ENCODE measurements at places on chromosomes 6 and 20.

- no peak for DNase-seq
Measured at GRCh38 chr6:161890133-161890831, 616.4 kb upstream of the AGPAT4 start.

GRCh38 chr20:11891776-11892545 is 25.7 kb upstream of the BTBD3 start:
- DNase-seq: no peak

GRCh38 chr20:41428285-41428684 is 61.7 kb upstream of the EMILIN3 start:
- DNase-seq: no peak

DNA sequence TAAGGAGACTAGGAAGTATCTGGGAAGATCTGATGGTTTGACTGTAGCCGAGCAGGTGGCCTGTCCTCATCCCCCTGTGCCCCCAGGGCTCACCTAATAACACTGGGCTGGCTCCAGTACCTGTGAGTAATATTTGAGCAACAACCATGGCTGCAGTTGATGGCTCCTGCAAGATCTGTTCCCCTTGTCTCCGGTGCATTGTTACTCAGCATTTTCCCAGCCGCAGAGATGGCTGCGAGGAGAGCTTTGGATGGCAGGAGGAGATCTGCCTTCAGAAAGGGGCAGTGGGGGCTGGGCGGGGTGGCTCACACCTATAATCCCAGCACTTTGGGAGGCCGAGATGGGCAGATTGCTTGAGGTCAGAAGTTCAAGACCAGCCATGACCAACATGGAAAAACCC is 39.3 kb downstream of the PTK7 start:
- no peak for DNase-seq

GRCh38 chr6:128632131-128632530 is 111.7 kb upstream of the PTPRK start:
- DNase-seq: no peak

DNA sequence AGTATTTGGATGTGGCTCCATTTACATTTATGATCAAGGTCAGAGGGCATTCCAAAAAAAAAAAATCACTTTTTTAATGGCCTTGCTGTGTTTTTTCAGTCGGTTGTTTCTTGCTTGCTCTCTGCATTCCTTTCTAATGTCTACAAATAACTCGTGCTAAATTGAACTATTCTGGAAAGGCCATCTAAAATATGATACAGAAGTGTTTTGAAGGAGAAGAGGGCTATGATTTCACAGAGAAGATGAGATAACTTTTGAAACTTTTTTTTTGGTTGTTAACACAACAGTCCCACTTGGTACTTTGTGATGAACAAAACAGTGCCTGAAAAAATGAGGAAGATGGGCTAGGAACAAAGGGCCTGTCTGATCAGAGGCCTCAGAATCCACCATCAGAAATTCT is 156.1 kb upstream of the SMLR1 start:
- no peak for DNase-seq

GRCh38 chr20:31833130-31833930 is 12.1 kb downstream of the FOXS1 start:
- DNase-seq: peak; percentile 47

- no peak for DNase-seq
Measured at GRCh38 chr6:118761645-118762044, 110.3 kb upstream of the CEP85L start.

DNA sequence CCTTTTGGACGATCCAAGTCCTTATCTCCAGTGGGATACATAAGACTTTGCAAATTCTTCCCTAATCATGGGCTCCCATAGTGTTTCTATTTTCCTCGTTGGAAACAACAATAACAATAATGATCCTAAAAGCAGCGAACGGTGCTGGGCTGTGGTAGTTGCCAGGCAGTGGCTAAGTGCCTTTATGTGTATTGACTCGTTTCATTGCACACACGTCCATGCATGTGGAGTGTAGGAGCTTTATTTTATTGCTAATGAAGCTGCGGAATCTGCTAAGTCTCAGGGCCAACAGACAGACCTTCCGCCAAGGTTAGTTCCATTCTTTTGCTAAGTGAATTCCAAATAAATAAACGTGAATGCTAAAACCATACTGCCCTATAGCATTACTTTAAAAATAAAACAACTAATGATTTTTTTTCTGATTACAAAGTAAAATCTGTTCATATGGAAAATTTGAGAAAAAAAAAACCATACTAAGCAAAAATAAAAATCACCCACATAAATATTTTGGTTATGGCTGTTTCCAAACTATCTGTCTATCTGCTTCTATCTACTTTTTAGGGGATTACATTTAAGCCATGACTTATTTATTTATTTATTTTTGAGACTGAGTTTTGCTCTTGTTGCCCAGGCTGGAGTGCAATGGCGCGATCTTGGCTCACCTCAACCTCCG is 297.9 kb downstream of the BMP7 start:
- DNase-seq: no peak

GRCh38 chr6:129623008-129623732 is 86.8 kb downstream of the ARHGAP18 start:
- no peak for DNase-seq

DNA sequence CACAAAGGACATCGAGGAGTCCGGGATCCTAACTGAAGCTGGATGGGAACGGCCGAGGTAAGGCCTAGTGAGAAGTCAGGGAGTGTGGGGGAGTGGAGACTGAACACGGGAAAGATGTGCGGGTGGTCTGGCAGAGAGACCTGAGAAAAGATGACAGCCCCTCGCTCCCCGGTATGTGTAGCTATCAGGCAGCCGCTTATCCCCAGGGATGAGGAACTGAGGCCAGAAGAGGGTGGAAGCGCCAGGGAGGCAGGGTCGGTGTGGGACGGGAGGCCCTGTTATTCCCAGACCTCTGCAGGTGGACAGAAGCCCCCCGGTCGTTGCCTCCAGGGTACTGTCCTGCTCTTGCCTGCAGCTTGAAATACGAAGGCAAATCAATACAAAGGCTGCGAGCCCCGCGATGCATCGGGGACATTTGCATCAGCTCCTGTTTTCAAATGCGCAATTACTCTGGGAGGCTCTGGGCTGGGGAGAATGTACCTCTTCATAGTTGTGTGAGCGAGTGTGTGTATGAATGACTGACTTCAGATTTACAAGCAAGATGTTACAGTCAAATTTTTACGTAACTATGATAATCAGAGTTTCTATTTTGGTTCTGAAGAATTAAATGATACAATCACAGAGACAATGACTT is 221.3 kb downstream of the QKI start:
- no peak for DNase-seq

DNA sequence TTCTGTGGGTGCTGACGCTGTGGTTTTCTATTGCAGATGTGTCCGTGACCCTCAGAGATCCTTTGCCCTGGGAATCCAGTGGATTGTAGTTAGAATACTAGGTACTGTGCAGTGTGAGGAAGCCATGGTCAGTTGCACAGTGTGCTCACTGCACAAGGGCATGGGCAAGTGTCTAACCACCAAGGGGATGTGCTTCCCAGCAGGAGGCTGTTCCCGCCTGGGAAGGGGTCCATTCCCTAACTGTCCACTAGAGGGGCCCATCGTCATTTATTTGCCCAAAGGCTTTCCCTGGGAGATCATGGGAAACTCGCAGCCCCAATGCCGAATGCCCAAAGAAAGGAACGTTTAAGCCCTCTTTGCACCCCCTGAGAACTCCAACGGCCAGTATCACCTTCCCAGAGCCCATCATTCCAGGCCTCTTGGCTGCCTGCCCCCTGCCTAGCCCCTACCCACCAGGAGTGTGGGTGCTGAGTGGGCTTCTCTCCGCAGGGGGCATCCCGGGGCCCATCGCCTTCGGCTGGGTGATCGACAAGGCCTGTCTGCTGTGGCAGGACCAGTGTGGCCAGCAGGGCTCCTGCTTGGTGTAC is 26.2 kb downstream of the SLCO4A1 start:
- peak; percentile 18 for DNase-seq

GRCh38 chr6:124793398-124793797 is 168.8 kb upstream of the RNF217 start:
- no peak for DNase-seq

DNA sequence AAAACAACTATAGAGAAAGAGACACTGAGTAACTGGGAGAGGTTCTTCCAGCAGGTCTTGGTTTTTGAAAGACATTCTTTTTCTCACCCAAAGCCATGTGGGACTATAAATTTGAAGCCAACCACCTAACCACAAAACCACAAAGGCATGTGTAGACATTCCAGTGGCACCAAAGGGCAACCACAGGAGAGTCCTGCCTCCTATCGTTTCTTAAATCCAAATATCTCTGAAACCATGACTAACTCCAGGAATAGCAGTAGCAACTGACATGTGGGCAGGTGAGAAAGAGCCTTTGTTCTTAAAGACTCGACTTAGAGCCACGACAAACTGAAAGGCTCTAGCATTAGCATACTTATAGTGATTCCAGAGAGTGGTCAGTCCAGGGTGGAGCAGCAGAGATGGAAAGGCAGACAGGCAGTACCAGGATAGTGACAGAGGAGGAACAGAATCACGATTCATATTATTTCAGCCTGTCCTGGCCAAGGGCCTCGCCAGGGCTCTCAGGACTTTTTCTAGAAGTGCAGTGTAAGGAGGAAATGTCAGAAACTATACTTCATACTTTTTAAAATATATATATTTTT is 9.4 kb upstream of the COL9A1 start:
- no peak for DNase-seq

DNA sequence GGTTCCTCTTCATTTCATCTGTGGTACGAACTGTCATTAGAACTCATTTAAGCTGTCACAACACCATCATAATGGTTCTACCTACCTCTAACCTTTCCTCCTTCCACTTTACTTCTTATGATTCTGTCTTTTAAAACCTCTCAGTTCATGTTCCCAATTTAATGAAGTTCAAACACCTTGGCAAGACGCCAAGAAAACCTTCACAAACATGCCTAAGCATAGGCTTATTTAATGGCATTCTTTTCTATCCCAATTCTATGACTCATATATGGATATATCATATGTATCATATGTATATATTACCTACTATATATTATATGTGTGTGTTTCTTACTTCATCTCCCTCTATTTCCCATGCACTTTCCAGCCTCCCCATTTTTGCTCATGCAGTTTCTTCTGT is 283.4 kb upstream of the TBX18 start:
- no peak for DNase-seq

- no peak for DNase-seq
Measured at GRCh38 chr6:30766461-30767157, 22.3 kb upstream of the IER3 start.

DNA sequence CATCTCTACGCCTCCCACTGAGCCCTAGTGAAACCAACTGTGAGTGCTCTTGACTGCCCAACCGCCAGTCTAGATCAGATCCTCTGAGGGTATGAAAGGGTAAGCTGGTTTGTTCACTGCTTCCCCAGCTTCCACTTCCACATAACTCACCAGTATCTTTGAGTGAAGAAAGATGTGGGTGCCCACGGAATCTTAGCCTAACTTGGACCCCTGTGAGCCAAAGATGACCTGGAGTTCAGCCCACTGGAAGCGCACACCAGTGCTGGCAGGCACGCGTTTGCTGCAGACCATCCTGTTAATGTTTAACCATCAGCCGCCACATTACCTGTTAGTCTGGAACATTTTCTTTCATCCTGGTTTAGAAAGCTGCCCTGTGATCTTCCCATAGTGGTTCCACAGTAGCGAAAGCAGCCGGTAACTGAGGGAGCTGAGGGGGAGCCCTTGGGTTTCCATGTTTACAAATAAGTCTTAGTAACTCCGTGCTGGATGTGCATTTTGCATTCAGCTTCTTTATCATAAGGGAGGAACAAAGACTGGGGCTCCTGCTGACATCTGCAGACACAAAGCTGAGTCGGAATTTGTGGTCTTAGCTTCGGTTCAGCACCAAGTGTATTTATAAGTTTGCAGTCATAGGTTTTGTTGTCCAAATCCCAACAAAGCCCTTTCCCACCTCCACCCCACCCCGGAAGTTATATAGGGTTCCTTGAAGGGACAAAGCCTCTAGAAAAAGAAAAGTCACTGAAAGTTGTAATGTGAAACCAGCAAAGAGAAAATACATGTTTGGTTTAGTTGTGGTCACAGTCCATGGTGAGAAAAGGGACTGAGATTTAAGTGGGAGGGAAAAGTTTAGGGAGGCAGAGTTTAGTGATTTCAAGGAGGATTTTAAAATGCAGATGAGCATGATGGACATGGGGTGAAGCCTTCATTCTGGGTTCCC is 71.0 kb downstream of the SSR1 start:
- DNase-seq: no peak

DNA sequence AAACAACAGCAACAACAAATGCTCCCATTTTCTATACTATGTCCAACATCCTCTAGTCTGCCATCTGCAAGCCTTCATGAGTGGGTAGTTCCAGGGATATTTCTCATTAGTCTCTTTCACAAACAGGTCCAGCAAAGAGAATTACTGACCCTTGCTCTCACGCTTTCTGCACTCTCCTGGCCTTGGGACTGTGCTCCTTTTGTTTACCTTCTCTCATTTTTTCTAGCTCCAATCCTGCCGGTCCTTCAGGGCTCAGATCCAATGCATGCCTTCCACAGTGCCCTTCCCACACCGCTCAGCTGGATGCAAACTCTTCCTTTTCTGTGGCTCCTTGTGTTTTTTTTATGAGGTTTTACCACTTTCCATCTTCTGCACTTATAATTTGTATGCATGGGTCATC is 47.2 kb downstream of the ADTRP start:
- DNase-seq: no peak

DNA sequence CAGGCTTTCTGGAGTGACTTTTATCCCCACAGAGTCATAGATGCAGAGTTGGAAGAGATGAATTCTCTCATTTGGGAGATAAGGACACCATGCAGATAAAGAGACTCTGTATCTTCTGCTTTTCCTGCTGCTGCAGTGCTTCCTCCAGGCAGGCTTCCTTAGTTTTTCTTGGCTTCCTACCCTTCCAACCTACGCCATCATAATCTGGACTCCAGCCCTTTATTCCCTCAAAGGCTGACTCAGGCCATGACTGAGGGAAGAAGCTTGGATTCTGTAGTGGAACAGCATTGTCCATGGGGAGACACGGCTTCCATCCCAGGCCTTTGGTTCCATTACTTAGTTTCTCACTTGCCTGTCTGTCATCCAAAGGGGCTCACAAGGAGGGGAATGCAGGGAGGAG is 6.5 kb upstream of the RNF24 start:
- no peak for DNase-seq
